ENCODE measurements at places on chromosomes 5 and 9.

DNA sequence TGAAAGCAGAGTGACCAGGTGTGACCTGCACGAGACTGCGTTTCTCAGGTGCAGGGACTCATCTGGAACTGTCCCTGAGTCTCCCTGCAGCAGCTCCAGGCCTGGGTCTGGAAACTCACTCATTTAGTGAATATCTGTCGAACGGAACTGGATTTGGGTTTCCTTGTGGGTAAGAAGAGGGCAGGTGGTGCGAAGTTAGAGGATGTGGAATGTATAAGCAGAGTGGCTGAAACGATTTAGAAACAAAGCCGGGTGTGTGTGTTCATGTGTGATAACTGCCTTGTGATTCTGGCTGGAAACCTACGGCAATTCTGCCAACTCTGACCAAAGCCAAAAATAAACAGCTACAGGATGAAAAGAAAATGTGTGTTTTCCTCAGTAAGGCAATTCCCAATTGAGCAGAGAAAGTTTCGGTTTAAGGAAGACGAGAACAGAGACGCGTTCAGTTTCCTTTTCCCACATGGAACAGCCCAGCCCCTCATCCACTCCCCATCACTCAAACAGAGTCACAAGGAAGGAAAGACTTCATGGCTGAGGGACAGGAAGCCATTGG, 130.3 kb downstream of the NSG2 start:
- DNase-seq, result no peak

- no peak for DNase-seq
Measured at GRCh38 chr5:62282064-62282463, 23.9 kb upstream of the KIF2A start.

- no peak for DNase-seq
Measured at GRCh38 chr9:35533398-35533797, 43.5 kb downstream of the RUSC2 start.

- no peak for DNase-seq
Measured at GRCh38 chr5:11407556-11408145, 496.6 kb downstream of the CTNND2 start.

GRCh38 chr5:80230269-80230992, 25.4 kb downstream of the SERINC5 start:
- DNase-seq, result no peak

DNA sequence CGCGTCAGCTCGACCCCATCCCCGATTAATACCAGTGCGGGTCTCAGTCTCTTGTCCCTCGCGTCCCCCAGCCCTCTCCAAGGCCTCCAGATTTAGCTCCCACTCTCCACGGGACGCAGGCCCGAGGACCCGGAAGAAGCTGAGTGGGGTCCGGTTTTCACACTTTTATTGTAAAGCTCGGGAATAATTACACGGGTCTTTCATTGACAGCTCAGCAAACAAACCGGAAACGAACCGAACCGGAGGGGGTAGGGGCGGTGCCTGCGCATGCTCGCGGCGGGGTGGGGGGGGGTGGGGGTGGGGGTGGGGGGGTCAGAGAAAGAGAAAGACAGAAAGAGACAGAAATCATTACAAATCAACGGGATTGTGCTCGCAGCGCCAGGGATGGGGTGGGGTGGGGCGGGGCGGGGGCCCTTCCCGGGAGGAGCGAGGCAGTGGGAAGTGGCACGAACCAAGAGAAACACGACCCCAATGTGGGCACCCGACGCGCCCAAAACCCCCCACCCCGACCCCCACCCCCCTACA, 27.9 kb downstream of the PCDH1 start:
- DNase-seq, result no peak

DNA sequence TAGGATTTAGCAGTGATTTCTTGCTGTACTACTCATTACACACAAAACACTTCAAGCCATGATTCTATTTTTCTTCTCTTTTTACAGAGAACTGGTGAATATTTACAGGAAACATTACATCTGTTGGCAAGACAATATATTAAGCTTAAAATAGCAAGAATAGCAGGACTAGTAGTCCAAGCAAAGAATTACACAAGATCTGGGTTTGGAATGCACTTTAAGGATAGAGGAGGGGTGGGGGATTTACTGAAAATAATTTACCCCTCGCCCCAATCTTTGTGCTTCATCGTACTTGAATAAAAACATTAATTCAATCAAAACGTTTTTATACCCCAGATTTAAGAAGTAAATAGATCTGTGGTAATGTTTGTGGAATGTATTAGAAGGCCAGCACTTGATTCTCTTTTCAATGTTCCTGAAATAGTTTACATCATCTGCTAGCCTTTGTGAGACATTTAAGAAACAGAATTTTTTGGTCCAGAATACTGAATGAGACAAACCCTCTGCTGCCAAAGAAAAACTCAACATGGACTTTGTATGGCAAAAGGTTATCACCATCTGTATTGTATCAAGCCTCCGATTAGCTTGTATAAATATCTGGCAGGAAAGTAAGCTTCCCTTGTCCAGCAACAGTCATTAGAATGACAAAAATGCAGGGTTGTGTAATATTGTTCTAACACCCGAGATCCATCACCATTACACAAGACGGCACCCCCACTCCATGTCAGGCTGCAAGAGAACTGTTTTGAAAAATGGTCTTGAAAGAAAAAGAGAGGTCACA, 23.8 kb downstream of the SVEP1 start:
- no peak for DNase-seq

- DNase-seq, result no peak
Measured at GRCh38 chr5:5140479-5141338, 579 bp downstream of the ADAMTS16 start.
